H9 (cell line): ENCODE measurements at places on chromosomes 2 and 18.
A peak's percentile ranks its signal among the peaks of the same experiment; 100 is the strongest.

DNA sequence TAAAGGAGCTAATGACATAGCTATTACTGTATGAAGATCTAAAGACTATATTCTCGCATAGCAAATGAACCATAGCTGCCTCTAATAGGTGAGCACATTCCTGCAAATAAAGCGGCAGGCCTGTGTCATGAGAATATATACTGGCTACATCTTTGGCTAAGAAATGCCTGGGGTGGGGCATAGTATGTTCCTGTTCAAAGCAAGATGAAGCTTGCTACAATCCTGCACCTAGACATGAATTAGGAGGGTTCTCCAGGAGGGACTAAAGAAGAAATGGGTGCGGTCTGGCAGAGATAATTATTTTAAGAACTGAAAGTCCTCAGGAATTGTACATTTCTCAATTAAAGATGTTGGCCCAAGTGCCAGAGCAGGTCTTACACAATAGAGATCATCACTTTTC is 46.8 kb upstream of the PLA2R1 start:
- no peak for DNase-seq

GRCh38 chr2:31504311-31504710 is 76.4 kb downstream of the SRD5A2 start:
- DNase-seq, result no peak

GRCh38 chr2:134258684-134259388 is 5.0 kb downstream of the MGAT5 start:
- DNase-seq, result no peak

- peak; percentile 53 for DNase-seq
Observed at GRCh38 chr2:220533485-220533884, 906.1 kb downstream of the SLC4A3 start.

DNA sequence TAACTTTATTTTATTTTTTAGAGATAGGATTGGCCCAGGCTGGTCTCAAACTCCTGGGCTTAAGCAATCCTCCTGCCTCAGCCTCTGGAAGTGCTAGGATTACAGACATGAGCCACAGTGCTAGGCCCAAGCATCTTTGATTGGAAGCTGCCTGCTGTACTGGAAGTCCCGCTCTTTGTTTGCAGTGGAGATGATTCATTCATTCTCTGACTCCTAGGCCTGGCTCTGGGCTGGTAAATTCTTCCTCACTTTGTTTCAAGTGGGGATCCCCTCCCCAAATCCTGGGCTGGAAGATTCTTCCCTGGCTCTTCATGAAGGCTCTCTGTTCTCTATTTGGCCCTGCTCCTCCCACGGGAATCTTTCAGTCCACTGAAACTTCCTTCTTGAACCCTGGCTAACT is 81.9 kb downstream of the NEURL3 start:
- DNase-seq, result no peak

GRCh38 chr2:241834527-241835210 is 24.0 kb downstream of the PDCD1 start:
- no peak for DNase-seq

- no peak for DNase-seq
Observed at GRCh38 chr2:69225933-69226332, 161.1 kb downstream of the GFPT1 start.

DNA sequence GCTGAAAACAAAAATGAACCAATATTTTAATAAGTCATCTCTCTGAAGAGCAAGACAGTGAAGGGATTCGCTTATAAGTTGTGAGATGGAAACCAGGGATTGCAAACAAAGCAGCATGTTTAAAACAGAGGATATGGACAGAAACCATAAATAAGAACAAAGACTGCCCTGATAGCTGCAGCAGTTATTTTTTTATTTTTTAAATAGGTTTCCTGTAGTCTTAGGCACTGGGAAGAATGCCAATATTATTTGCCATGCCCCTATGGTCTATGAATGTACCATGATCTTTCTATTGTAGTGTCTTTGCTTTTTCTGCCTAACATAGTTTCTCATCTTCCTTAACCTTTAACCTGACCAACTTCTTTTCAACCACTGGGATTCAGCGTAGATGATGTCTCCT is 1334.0 kb upstream of the NRXN1 start:
- no peak for DNase-seq

GRCh38 chr2:98367721-98368120 is 21.5 kb downstream of the CNGA3 start:
- DNase-seq, result no peak

GRCh38 chr2:196809260-196809659 is at the start of gene C2orf66:
TSS of gene C2orf66 (minus strand) at chr2:196809355. CDS start at chr2:196809336, 19 bp downstream.
- DNase-seq, result no peak

DNA sequence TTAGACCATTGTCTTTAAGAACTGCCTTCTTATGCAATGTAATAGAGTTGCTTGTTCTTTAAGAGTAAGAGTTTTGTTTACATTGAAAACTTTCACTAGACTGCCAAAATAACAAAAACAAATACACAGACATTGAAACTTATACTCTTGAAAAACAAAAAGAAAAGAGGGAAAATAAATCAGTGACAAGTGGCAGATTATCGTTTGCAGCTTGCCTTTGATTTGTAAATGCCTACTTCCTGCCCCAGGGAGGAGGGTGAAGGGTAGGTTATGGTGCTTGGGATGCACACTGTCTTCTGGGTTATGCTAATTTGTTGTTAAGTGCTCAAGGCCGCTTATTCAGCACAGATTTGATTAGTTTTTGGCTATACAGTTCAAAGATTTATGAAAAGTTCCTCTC is 198.7 kb downstream of the TGIF1 start:
- no peak for DNase-seq

- DNase-seq, result no peak
Observed at GRCh38 chr18:23721696-23722480, 32.6 kb downstream of the LAMA3 start.

GRCh38 chr2:232534940-232535651 is 4.4 kb upstream of the CHRNG start:
- no peak for DNase-seq

DNA sequence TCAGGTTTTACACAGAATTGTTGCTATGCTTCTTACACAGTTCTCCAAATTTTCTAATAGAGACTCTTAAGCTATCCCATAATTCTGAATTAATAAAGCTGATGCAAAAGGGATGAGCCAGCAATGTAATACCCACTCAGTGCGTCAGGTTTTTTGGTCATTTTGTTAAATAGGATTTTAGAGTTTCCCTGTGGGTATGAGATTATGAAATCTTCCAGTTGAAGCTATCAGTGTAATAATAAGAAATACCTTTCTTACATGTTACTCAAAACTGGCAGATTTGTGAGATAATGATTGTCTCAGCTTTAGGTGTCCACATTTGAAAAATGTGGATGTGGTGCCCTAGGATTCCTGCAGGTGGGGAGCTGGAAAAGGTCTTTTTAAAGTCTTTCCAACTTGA is 44.5 kb downstream of the SOCS6 start:
- no peak for DNase-seq

GRCh38 chr18:80074183-80074582 is 34.9 kb upstream of the ADNP2 start:
- no peak for DNase-seq

- no peak for DNase-seq
Observed at GRCh38 chr2:156147594-156148330, 184.8 kb downstream of the NR4A2 start.

- DNase-seq, result no peak
Observed at GRCh38 chr2:143841935-143842334, 678.0 kb downstream of the ZEB2 start.

DNA sequence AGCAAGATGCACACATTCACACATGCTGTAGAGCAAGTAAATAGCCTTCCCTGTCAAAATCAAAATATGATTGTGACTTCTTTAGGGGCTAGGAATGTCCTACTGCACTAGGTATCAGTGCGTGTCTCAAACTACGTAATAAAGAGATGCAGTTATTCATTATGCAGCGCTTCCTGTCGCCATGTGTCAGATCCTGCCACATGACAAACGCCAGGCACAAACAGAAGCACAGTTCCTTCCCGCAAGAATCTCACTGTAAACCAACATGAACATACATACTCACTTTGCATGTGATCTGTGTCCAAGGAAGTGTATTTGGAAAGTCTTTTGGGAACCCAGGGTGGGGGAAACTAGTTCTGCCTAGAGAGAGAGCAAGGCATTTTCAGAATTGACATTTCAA is 599.9 kb downstream of the RNF144A start:
- no peak for DNase-seq

- no peak for DNase-seq
Observed at GRCh38 chr2:30073523-30073922, 73.3 kb upstream of the YPEL5 start.

- DNase-seq, result no peak
Observed at GRCh38 chr2:2877427-2877826, 500.2 kb downstream of the EIPR1 start.

- DNase-seq, result no peak
Observed at GRCh38 chr18:35603008-35603407, 21.5 kb downstream of the GALNT1 start.

GRCh38 chr18:7089369-7089768 is 28.2 kb downstream of the LAMA1 start:
- DNase-seq, result no peak

GRCh38 chr2:198710562-198710961 is 747.2 kb downstream of the SATB2 start:
- DNase-seq, result no peak

- no peak for DNase-seq
Observed at GRCh38 chr18:63040788-63041410, 278.7 kb downstream of the BCL2 start.

GRCh38 chr2:239539083-239539775 is 138.4 kb upstream of the HDAC4 start:
- DNase-seq, result no peak

DNA sequence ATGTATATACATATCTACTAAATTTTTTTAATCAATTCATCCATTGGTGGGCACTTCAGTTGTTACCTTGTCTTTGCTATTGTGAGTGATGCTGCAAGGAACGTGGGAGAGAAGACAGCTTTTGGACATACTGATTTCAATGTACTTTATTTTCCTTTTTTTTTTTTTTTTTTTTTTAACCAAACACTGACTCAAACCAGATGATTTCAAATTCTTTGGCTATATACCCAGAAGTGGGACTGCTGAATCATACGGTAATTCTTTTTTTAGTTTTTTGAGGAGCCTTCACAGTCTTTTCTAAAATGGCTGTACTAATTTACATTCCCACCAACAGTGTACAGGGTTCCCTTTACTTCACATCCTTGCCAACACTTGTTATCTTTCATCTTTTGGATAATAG is 204.7 kb downstream of the INSIG2 start:
- DNase-seq, result no peak

GRCh38 chr2:24830351-24830750 is 37.1 kb downstream of the CENPO start:
- no peak for DNase-seq

DNA sequence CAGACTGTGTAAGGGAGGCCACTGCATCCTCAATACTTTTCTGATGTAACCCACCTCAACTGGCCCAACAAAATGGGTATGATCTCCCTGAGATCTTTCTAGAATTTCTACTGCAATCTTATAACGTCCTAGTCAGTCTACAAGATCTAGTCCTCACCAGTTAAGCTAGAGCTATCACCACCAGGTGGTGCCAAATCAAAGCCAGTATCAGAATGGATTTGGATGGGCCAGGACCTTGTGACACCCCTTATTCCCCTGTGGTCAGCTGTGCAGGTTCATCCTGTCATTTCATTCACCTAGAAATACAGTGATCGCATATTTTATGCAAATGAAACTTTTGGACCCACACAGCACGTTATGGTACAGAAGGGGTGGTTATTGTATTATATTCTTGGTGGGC is 90.3 kb downstream of the OLA1 start:
- DNase-seq, result peak; percentile 65

DNA sequence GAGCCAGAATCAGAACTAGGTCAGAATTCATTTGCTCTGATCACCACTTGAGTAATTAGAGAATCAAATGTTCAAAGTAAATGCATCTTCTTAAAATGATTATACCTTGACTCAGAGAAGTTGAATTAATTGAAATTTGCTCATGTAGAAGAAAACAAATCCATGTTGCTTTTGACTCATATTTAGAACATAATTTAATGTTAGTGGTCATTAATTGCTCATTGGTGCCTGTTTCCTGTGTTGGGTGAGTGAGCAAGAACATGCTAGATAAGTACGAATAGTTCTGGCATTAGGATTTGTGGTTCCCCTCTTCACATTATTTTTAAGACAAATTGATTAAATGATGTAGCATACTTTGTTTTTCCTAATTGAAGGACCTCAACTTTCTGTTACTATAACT is 19.0 kb downstream of the ACVR2A start:
- no peak for DNase-seq

DNA sequence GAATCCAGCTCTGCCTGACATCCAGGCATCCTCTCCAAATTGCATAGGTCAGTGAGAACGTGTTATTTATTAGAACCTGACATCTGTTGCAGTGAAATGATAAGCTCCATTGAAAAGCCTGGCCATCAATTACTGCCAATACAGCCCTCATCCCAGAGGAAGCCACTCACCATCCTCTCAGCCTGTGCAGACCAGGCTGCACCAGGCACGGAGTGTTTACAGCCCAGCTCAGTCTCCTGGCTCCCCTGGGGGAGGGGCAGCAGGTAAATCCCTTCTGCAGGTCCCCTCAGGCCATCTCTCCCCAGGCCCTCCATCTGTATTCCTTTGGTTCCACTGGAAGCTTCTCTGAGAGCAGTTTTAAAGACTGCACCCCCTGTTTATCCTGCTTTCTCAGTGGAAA is 82.6 kb upstream of the FOSL2 start:
- DNase-seq, result no peak

- DNase-seq, result no peak
Observed at GRCh38 chr18:79583984-79584401, 95.6 kb upstream of the CTDP1 start.

DNA sequence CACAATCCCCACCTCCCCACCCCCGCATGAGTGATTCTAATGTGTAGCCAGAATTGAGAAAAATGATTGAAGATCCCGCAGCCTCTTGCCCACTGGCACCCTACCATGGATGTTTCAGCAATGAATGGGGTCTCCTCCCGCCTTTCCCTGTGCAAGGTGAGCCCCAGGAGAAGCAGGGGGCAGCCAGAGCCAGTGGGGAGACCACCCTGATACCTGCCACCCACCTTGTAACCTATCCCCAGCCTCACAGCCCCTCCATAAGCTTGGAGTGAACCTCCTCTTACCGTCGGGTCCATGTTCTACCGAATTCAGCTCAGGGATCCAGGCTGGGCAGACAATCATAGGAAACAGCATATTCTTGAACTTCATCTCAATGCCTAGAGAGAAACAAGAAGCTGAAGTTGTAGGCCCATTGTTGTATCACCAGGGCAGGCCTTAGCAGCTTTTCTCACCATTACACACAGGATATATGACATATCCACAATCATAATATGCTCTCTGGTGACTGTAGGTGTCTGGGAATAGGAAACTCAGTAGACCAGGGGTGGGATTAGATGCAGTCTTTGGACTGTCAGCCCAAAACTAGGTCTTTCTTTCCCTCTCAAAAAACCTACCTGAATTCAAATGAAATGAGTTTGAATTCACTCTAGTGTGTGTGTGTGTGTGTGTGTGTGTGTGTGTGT is 30.9 kb downstream of the XDH start:
- DNase-seq, result no peak

DNA sequence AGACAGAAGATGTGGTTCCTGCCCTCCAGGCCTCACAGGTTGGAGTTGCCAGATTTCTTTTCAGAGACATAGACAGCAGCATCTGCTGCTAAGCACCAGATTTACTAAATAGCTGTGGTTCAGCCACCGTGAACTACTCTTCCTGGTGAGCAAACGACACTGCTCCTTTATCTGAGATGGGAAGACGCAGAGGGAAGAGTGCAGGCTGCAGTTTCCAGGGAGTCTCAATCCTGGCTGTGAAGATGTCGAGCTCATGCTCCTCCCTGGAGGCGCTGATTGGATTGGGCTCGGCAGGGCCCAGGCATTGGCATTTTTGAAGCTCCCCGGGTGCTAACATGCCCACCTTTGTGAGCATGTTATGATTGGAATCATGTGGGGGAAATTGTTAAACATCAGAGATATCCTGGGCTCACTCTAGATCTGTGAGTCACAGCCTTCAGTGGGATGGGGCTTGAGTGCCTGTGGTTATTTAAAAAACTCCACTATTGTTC is 314.8 kb downstream of the TSN start:
- no peak for DNase-seq
